ENCODE measurements at places on chromosomes 3 and 15.
A peak's percentile ranks its signal among the peaks of the same experiment; 100 is the strongest.

DNA sequence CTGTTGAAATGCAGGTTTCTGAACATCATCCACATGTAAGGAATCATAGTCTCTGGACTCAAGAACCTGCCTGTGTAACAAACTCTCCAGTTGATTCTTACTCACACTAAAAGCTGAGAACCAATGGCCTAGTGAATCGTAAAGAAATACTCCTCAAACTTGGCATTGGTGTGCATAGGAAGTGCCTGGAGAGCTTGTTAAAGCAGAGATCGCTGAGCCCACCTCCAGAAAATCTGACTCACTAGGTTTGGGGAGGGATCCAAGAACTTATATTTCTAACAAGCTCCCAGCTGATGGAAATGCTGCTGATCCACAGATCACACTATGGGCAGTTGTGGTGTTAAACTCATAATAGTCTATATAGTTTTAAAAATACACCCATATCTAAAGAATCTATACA lies 55.8 kb upstream of the LMCD1 start:
- no peak for DNase-seq

DNA sequence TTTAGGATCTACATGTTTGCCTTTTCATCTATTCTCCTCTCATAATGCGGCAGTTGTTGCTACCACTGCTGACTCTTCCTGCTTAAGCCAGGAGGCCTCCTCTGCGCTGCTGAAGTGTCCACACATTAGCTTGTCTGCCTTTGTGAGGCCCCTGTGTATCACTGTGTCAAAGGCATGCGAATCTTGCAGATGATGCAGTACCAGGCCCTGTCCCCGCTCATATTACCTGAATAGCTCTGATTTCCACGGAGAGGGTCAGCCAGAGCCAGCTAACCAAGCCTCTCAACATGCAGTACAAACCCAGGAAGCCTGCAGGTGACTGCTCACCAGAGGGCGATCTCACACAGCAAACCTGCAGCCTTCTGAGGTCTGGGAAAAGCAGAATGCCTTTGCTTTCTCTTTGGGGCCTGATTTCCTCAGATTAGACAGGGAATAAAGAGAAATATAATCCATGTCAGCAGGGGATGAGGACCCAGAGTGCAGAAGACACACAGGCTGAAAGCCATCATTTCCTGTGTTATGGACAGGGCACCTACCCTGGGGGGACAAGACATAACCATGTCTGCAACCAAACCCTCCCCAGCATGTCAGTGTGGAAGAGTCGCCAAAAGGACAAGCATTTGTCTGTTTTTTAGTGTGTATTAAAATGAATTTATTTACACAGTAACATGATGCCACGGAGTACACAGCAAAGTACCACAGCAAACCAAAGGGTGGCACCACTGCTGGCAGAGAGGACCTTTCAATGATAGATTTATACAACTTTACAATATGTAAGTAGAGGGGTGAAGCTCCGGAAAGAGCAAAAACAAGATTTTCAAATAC lies 36.8 kb upstream of the TSPAN3 start:
- DNase-seq, result peak; percentile 55

GRCh38 chr15:73630921-73631362 lies 2.2 kb downstream of the NPTN start:
- DNase-seq, result no peak

- DNase-seq, result no peak
These were observed 90.7 kb upstream of the MEF2A start for GRCh38 chr15:99474909-99475753.

DNA sequence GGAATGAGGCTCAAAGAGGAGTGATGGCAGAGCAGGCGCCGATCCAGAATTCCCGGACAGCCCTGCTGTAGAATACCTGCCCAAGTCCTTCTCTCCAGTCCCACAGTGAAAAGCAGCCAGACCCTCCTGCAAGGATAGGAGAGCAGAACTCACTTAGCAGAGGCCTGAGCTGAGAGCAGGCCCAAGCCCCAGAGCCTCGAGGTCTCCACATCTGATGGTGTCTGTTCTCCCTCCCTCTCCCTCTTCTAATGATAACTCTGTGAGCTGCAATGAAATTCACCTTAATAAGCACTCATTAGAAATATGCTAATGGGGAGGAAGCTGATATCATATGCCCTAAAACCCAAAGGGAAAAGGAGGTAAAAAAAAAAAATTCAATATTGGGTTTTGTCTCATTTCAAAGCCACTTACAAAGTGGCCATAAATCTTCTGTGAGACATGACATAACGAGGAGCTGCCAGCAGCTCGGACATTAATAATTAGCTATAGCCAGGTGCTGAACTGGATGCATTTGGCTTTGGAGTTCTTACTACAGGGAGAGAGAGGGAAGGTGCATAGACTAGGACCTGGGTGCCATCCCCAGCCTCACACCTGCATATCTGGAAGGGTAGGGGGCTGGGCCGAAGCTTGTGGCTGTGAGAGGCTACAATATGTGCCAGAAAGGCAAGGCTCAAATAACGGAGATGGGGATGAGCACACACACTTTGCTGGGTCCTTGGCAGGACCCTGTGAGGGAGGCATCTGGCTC lies 108.4 kb downstream of the MEGF11 start:
- no peak for DNase-seq

- no peak for DNase-seq
These were observed 225.6 kb upstream of the SATB1 start for GRCh38 chr3:18650731-18651130.

DNA sequence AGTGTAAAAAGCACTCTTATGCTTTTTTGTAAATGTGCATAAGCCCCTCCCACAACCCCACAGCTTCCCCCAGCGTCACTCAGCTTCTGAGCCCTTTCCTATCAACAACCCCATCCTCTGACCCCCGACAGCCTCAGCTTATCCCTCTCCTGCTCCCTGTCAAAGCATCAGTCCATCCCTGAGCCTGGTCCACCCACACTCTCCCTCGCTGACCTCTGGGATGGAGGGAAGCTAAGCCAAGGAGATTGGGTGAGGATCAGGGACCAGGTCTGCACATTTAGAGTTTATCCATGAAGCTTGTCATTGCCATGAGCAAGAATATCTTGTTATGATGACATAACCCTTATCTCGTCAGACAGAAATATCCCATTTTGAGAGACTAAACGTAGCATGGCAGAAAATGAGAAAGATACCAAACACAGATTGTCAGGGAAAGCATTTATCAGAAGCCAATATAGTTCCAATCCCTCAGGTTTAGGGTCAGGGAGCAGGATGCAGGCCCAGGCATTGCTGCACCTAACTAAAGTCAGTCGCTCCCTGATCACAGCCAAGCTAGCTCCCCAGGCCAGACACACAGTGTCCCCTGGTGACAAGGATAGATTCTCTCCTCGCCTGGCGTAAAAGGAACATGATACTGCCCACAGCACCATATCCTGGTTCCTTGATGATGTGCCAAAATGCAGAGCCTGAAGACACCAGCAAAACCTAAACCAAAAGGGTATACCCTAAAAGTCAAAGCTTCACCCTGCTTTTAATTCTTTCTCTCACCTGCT lies 66.9 kb downstream of the DCLK3 start:
- DNase-seq, result no peak

DNA sequence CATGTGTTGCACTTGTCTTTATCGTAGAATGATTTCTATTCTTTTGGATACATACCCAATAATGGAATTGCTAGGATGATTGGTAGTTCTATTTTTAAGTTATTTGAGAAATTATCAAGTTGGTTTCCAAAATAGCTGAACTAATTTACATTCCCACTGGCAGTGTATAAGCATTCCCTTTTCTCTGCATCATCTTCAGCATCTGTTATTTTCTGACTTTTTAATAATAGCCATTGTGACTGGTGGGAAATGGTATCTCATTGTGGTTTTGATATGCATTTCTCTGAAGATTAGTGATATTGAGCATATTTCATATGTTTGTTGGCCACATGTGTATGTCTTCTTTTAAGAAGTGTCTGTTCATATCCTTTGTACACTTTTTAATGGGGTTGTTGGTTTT lies 81.7 kb upstream of the NUDT16 start:
- no peak for DNase-seq

DNA sequence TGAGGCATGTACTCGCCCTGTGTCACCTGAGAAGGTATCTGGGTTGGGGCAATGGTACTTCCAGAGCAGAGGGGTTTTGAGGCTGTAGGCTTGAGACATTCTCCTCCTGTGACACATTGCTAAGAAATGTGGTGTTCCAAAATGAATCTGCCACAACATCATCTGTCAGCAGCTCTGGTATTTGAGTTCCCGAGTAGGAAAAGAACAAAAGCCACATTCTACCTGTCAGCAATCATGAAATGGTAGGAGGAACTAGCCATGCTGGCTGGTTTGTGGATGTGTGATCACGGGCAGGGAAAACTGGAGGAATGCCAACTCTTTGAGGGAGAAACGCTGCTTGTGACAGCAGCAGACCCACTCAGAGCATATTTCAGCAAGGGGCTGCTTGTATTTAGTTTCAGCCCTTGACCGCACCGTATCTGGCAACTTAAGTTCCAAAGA lies 579.4 kb upstream of the TBL1XR1 start:
- no peak for DNase-seq

DNA sequence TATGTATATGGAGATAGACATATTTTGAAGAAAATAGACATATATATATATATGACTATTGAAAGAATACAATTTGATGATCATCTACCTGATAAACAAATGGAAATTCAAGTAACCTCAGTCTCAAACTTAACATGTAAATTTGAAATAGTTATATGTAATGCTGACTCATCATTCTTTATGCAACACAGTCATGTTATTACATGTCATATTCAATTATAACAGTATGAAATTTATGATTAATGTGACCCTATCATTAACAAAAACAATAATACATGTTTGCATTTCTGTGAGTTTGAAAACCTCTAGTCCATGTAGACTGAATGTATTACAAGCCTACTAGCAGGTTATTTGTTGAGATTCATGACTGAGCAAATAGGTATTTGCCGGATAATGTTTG lies 204.1 kb downstream of the CADM2 start:
- DNase-seq, result no peak

GRCh38 chr3:42229942-42230688 lies 35.9 kb downstream of the CCK start:
- DNase-seq, result no peak

DNA sequence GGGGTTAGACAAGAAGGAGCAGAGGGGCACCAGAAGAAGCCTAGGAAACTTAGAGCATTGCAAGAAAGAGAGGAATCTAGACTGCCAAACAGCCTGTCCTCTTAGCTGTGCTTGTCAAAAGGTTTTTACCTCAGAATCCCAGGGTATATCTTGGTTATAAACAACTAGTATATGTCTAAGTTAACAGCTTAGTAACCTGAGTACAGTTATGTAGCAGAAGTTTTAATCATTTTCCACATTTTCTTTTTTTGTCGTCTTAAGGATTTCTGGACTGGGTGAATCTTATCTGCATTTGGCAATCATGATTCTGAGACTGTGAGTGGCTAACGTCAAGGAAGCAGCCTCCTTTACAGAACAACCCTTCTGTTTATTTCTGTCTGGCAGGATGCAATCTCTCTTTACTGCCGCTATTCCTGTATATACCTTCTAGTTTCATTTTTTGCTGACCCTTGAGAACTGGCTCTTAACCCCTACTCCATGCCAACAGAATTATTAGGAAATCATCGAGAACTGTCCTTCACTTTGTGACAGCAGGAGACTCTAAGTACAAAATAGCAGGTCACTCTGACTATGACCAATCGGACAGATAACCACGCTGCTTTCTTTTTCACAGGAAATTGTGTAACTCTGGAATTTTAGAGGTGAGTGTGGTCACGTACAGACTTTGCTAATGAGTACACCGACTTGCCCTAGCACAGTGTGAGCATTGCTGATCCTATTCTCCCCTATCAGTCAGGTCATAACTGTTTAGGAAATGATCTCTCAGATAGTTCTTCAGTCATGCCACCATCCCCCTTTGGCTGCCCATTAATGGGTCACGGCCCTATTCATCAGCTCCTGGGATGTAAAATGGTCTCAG lies 3.3 kb upstream of the CP start:
- DNase-seq, result peak; percentile 59

DNA sequence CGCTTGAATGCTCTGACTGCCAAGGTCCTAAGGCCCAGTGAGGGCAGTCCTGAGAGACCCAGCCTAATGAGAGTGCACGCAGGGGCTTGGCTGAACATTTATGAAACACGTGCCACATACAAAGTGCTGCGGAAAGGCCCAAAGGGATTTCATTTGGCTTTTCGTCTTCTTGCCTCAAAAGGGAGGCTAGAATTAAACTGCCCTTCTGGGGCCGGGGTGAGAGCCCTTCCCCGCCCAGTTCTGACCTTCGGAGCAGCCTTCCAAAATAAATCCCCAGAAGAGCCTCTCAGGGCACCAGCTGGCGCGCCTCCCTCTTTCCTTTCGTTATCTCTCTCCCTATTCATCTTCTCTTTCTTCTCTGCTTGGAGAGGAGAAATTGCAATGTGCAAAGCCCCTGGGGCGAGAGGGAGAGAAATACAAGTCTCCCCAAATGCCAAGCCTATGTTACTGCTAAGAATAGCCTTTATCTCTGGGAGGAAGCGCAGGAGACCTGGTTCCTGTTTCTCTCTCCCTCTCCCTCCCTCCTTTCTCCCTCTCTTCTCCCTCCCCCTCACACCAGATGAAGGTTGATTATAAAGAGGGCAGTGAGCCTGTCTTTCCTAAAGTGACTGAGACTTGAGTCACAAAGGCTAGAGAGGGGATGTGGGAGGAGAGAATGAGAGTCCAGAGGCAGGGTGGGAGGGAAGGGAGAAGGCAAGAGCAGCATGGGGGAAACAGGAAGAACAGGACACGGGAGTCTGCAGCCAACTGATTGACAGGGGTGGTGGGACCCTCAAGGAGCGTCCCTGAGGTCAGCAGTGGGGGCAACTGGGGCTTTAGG lies 36.7 kb upstream of the NDUFB4 start:
- DNase-seq, result no peak

- DNase-seq, result no peak
These were observed 225.2 kb upstream of the PRICKLE2 start for GRCh38 chr3:64450396-64450956.

GRCh38 chr3:117660941-117661817 lies 951.6 kb downstream of the TUSC7 start:
- no peak for DNase-seq

DNA sequence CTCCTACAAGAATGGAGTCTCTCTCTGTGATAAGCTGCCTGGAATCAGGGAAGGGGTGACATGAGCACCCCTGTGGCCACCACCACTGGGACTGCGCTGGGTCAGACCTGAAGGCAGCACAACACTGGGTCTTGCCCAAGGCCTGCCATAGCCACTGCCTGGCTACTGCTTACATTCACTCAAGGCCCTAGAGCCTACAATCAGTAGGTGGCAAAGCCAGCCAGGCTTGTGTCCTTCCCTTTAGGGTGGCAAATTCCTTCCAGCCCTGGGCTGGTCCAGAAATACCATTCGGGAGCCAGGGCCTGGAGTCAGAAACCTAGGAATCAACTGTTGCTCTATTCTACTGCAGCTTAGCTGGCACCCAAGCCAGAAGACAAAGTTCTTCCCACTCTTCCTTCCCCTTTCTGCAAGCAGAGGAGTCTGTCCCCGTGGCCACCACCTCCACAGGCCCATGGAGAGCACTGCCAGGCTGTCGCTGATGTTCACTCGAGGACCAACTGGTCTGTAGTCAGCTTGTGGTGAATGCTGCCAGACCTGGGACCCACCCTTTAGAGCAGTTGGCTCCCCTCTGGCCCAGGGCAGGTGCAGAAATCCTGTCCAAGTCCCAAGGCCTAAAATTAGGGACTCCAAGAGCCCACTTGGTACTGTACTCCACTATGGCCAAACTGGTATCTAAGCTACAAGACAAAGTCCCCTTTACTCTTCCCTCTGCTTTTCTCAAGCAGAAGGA lies 307.4 kb downstream of the THSD4 start:
- DNase-seq, result no peak

Data from GM13977 (cell line).